ENCODE measurements at places on chromosomes 7 and 10.

- DNase-seq = no peak
- H3K27me3 ChIP-seq = no peaks in the 10 kb centered on the region
- peaks cover 10% of the 10 kb centered on the region for H3K36me3 ChIP-seq
- H3K27ac ChIP-seq = no peak overlapping the region
These were observed 163.4 kb downstream of the PLXDC2 start for GRCh38 chr10:19979628-19980027.

- H3K27ac ChIP-seq = no peak overlapping the region
- no peak overlapping the region for H3K4me3 ChIP-seq
- H3K27me3 ChIP-seq = no peaks in the 10 kb centered on the region
- H3K36me3 ChIP-seq = no peaks in the 10 kb centered on the region
These were observed 207.8 kb downstream of the DYNC1I1 start for GRCh38 chr7:95980167-95980566.

DNA sequence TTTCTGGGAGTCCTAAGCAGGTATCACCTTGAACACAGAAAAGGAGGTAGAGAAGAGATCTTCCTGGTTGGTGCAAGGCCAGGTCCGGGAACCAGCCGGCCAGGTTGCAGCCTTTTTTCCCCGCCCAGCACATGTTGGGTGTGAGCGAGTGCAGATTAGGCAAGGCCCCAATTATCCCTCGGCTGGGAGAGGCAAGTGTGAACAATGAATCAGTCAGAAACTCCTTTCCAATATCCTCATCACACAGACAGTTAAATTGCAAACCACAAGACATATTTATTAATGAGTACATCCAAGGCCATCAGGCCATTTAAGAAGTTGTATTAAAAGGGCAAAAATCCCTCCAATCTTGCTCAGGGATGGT, 115.0 kb upstream of the AFAP1L2 start:
- peak overlapping the region; percentile 84 for H3K27ac ChIP-seq
- peaks cover 19% of the 10 kb centered on the region for H3K36me3 ChIP-seq
- DNase-seq = no peak

- H3K27me3 ChIP-seq = no peaks in the 10 kb centered on the region
- peaks cover 23% of the 10 kb centered on the region for H3K4me1 ChIP-seq
- H3K27ac ChIP-seq = no peak overlapping the region
- DNase-seq = no peak
- H3K4me3 ChIP-seq = no peak overlapping the region
These were observed 71.1 kb downstream of the INPP5A start for GRCh38 chr10:132608511-132609195.

GRCh38 chr10:527416-527815, 162.1 kb downstream of the DIP2C start:
- DNase-seq = no peak
- H3K27ac ChIP-seq = no peak overlapping the region
- no peak overlapping the region for H3K4me3 ChIP-seq
- H3K27me3 ChIP-seq = no peaks in the 10 kb centered on the region
- no peaks in the 10 kb centered on the region for H3K36me3 ChIP-seq

- no peaks in the 10 kb centered on the region for H3K4me1 ChIP-seq
- no peaks in the 10 kb centered on the region for H3K27me3 ChIP-seq
- DNase-seq = no peak
- no peak overlapping the region for H3K27ac ChIP-seq
- no peak overlapping the region for H3K4me3 ChIP-seq
- no peaks in the 10 kb centered on the region for H3K36me3 ChIP-seq
These were observed 127.0 kb downstream of the TCERG1L start for GRCh38 chr10:131184503-131184902.

- H3K27me3 ChIP-seq = peaks cover 25% of the 10 kb centered on the region
- DNase-seq = no peak
- no peaks in the 10 kb centered on the region for H3K4me1 ChIP-seq
These were observed 243.7 kb upstream of the PRKCQ start for GRCh38 chr10:6823770-6824169.

- H3K4me1 ChIP-seq = peaks cover 51% of the 10 kb centered on the region
- peaks cover 24% of the 10 kb centered on the region for H3K36me3 ChIP-seq
- no peak for DNase-seq
- H3K4me3 ChIP-seq = no peak overlapping the region
These were observed 65.9 kb downstream of the CREB3L2 start for GRCh38 chr7:137935884-137936508.

GRCh38 chr10:9305018-9305655, 1250.6 kb downstream of the GATA3 start:
- no peaks in the 10 kb centered on the region for H3K4me1 ChIP-seq
- H3K27me3 ChIP-seq = peaks cover 39% of the 10 kb centered on the region
- no peak overlapping the region for H3K4me3 ChIP-seq
- H3K36me3 ChIP-seq = no peaks in the 10 kb centered on the region

- H3K36me3 ChIP-seq = no peaks in the 10 kb centered on the region
- no peak for DNase-seq
- peaks cover 78% of the 10 kb centered on the region for H3K4me1 ChIP-seq
- peak overlapping the region; percentile 73 for H3K4me3 ChIP-seq
These were observed 30.9 kb downstream of the TRIM8 start for GRCh38 chr10:102675011-102675665.

DNA sequence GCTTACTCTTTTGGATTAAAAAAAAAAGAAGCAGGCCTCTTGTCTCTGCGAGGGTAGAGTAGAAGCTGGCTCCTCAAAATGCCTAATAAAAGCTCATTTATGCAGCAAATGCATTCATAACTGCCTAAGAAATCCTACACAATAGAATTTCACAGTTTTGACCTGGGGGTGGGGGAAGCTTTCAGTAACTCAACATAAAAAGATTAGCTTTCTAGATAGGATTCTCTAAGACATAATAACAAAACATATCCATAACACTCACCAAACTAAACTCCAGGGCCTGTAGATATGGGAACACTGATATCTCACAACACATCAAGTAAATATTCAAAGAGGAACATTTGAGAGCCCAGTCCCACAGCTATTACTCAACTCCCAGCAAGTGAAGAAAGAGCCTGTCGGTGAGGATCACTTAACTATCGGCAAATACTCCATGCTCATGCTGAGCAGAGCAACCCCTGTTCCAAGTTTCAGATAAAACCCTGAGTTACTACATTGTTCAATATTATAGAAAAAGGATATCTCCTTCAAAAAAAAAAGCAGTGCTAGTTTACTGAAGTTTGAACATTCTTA, 88.1 kb downstream of the COBL start:
- H3K4me1 ChIP-seq = peaks cover 34% of the 10 kb centered on the region
- H3K36me3 ChIP-seq = no peaks in the 10 kb centered on the region
- H3K4me3 ChIP-seq = peak overlapping the region; percentile 43
- no peak for DNase-seq
- peak overlapping the region; percentile 37 for H3K27ac ChIP-seq

DNA sequence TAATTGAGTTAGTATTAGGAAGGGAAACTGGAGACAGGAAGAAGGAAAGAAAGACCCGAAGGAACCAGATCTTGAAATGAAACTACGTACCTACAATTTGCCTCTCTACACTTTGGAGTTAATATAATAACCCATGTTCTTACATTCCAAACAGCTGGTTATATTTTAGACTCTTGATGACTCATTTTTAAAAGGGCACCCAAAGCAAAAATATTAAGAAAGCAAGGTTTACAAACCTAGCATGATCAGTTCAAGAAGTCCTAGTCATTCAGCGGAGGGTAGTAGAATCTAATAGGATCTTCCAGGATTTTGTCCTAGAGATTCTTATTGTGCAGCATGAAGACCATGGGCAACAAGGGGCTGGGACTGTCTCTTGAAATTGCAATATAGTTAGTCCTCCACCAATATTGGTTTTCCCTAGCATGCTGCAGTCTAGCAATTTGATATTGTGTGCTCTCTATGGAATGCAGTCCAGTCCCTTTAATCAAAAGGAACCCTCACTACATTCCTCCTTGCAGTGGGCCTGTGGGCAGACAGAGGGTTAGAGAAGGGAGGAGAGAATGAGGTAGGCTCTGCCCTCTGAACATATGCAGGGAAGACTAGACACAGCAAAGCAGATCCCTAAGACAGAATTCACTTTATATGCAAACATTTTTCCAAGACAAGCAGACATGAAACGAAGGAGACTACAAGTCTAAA, 230.3 kb downstream of the INHBA start:
- H3K36me3 ChIP-seq = no peaks in the 10 kb centered on the region
- no peak overlapping the region for H3K4me3 ChIP-seq
- DNase-seq = no peak
- H3K27ac ChIP-seq = no peak overlapping the region
- peaks cover 15% of the 10 kb centered on the region for H3K4me1 ChIP-seq
- no peaks in the 10 kb centered on the region for H3K27me3 ChIP-seq

- H3K27ac ChIP-seq = no peak overlapping the region
- no peak for DNase-seq
- no peaks in the 10 kb centered on the region for H3K36me3 ChIP-seq
These were observed 76.2 kb downstream of the VIPR2 start for GRCh38 chr7:159068488-159068811.

DNA sequence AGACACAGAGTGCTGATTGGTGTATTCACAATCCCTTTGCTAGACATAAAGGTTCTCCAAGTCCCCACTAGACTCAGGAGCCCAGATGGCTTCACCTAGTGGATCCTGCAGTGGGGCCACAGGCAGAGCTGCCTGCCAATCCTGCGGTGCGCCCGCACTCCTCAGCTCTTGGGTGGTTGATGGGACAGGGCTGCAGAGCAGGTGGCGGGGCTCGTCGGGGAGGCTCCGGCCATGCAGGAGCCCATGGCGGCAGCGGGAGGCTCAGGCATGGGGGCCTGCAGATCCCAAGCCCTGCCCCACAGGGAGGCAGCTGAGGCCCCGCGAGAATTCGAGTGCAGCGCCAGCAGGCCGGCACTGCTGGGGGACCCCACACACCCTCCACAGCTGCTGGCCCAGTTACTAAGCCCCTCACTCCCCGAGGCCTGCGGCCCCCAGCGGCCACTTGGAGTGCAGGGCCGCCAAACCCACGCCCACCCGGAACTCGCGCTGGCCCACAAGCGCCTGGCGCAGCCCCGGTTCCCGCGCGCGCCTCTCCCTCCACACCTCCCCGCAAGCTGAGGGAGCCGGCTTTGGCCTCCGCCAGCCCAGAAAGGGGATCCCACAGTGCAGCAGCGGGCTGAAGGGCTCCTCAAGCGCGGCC, 7.7 kb upstream of the BET1 start:
- H3K4me3 ChIP-seq = no peak overlapping the region
- DNase-seq = no peak
- H3K27ac ChIP-seq = no peak overlapping the region
- no peaks in the 10 kb centered on the region for H3K36me3 ChIP-seq

DNA sequence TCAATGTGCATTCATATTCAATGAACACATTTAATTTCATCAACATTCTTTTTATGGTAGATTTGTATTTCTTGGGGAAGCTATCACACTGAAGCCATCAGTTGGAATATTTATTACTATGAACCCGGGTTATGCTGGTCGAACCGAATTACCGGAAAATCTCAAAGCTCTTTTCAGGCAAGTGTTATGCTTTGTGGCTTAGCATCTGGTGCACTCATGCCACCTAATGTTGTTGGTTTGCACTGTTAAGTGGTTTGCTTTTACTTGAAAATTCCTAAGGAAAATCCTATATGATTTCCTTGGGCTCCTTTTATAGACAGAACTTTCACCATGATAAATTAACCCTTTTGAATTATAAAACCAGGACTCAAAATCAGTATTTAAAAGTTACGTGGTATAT, 147.9 kb downstream of the DNAH11 start:
- H3K4me1 ChIP-seq = no peaks in the 10 kb centered on the region
- H3K27ac ChIP-seq = no peak overlapping the region
- no peak overlapping the region for H3K4me3 ChIP-seq
- no peak for DNase-seq
- no peaks in the 10 kb centered on the region for H3K36me3 ChIP-seq

GRCh38 chr7:27952456-27953285, 212.7 kb downstream of the TAX1BP1 start:
- no peak overlapping the region for H3K27ac ChIP-seq
- H3K4me3 ChIP-seq = no peak overlapping the region
- no peaks in the 10 kb centered on the region for H3K4me1 ChIP-seq
- peaks cover 3% of the 10 kb centered on the region for H3K27me3 ChIP-seq

DNA sequence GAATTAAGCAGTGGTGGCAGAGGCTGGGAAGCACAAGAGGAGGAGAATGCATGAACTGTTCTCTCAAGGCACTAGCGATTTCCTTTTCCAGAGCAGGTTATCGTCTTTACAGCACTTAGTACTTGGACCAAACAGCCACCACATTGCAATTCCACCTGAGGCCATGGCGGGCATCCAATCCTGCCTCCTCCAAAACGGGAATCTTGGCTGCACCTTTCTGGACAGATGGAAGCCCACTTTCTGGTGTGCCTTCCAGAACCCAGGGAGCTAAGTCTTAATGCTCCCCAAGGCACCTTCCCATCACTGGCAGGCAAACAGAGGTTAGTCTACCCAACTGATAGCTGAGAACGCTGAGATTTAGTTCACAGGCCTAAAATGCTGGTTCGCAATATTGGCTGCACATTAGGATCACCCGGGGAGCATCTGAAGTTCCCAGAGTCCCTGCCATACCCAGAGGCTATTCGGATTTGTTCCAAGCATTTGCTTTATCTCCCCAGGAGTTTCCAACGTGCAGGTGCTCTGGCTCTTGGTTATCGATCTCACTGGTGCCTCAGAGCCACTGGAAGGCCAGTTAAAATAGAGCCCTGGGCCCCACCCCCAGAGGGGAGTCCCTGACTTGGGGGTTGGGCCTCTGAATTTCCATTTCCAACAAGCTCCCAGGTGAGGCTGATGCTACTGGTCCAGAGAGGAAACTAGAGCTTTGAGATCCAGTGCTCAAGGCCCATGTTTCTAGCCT, 62.2 kb downstream of the KCNMA1 start:
- no peak overlapping the region for H3K4me3 ChIP-seq
- no peaks in the 10 kb centered on the region for H3K4me1 ChIP-seq
- H3K36me3 ChIP-seq = no peaks in the 10 kb centered on the region
- DNase-seq = no peak
- H3K27ac ChIP-seq = peak overlapping the region; percentile 17

All from type B pancreatic cell (in vitro differentiated cells).